ENCODE measurements at places on chromosomes 11 and 22.
A peak's percentile ranks its signal among the peaks of the same experiment; 100 is the strongest.

GRCh38 chr11:134580610-134580975 is 168.6 kb upstream of the B3GAT1 start:
- DNase-seq = no peak

GRCh38 chr11:91686700-91687099 is 537.9 kb upstream of the FAT3 start:
- DNase-seq = no peak

DNA sequence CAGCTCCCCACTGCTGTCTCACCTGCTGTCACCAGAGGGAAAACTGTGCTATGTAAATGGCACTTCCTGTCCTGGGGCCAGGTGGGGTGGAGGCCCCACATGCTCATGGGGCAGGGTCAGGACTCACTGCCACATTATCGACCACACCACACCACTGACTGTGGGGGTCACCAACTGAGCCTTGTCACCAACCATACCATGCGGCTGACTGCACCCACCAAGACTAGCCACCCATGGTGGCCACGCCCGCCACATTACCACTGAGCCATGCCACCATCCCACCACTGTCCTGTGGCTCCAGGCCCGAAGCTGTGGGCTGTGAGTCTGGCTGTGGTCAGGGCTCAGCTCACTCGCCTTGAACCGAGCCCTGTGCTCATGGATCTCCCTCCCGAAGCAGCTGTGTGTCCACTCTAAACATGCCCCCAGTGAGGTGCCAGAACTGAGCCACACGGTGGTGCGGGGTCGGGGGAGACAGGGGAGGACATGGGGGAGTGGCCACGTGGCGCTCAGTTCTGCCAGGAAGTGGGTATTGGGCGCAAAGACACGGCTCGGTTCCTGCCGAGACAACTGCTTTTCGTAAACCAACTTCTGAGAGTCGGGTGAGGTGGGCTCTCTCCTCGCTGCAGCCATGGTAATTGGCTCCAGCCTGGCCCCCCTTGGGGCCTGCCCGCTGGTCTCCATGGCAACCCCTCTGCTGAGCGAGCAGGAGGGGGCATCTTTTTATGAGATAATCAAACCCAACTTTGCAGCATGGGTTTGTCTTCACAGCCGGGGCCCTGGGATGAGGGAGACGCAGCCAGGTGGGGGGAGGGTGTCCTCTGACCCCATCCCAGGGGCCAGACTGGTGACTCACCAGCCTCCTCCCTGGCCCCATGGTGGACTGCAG is 23.2 kb downstream of the RTN4R start:
- no peak for DNase-seq

DNA sequence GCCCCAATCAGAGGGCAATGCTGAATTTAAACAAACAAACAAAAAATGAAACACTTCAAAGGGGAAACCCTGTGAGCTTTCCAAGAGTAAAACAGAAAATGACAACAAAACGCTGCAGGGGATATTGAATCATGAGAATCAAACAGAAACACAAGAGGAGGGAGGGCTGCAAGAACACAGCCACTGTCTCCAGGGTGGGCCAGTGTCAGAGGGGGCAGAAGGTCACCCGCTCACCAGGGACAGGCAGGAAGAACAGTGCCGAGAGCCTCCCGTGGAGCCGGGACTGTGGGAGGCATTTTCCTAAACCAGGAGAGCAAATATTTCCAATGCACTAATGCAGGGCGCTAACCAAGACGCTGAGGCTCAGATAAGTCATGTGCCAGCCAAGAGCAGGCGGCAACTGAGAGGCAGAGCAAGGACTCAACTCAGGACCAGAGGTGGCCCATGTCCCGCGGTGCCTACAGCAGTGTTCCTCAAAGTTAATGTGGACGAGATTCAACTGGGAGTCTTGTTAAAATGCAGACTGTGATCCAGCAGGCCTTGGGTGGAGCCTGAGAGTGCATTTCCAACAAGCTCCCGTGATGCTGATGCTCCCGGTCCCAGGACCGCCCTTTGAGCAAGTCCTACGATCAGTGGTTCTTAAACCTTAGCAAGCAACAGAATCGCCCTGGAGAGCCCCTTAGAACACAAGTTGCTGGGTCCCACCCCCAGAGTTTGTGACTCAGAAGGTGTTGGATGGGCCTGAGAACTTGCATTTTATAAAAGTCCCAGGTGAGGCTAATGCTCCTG is 197.2 kb downstream of the TENM4 start:
- DNase-seq = no peak

- DNase-seq = no peak
Measured at GRCh38 chr11:64627371-64627770, 36.4 kb downstream of the SLC22A12 start.

GRCh38 chr22:30948930-30949342 is 19.6 kb downstream of the MORC2 start:
- DNase-seq = no peak

DNA sequence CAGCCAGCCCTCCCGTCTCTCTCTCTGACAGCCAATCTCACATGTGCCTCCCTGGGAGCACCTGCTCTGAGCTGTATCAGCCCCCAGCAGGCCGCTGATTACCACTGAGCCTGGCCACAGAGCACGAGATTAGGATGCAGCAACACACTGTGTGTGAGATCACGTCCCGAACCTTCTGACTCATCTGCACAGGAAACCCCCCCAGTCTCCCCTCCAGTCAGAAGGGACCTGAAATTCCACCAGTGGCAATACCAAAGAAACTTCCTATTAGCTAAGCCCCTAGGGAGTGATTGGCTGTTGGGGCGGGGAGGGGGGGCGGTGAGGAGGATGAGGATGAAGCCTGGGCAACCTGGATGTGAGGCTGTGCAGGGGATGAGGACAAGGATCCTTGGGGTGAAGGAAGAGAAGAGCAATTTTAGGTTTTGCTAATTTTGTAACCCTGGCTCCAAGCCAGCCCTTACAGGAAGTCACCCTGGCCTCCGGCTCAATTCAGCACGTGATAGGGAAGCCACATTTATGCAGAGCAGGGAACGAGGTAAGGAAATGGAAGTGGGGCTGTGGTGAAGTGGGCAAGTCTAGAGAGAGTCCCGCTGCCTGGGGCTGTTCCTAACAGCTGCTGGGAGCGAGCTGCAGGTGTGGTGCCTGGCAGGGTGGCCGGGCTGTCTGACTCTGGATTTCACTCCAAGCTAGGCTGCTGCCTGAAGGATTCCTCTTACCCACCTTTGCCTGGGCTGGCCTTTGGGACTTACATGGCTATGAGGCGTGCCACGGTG is 1.9 kb downstream of the SLC43A3 start:
- peak; percentile 86 for DNase-seq

GRCh38 chr22:44711690-44712555 is 9.9 kb downstream of the PRR5 start:
- no peak for DNase-seq

GRCh38 chr11:103924166-103925013 is 112.0 kb upstream of the DDI1 start:
- no peak for DNase-seq

GRCh38 chr11:121448431-121448941 is 3.6 kb upstream of the SORL1 start:
- no peak for DNase-seq

GRCh38 chr11:32006799-32007388 is 84.0 kb upstream of the RCN1 start:
- peak; percentile 41 for DNase-seq

DNA sequence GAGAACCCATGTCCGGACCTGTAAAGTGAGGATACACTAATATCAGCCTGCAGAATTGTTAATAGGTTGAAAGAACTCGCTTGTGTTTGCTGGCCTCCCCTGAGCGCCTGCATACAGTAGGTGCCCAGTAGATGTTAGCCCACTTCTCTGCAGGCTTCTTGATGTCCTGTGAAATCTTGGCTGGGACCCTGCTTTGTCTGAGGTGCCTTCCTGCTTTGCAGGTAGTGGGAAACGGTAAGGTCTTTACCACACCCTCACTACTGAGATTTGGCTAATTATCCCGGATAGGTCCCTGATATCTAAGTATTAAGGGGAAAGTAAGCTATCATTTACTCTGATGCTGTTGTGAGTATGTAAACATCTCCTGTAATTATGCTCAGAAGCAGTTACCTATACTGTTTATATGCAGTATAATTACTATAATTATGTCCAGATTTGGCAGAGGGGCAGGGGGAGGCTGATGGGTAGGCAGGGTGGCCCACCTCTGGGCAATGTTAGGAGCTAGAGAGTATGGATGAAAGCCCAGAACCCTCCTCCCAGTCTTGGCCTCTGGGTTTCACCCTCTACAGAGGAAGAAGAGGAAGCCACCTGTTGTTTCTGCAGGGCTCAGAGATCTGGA is 1.2 kb upstream of the ARRB1 start:
- DNase-seq = no peak

GRCh38 chr11:116563028-116563711 is 209.6 kb downstream of the BUD13 start:
- peak; percentile 25 for DNase-seq

DNA sequence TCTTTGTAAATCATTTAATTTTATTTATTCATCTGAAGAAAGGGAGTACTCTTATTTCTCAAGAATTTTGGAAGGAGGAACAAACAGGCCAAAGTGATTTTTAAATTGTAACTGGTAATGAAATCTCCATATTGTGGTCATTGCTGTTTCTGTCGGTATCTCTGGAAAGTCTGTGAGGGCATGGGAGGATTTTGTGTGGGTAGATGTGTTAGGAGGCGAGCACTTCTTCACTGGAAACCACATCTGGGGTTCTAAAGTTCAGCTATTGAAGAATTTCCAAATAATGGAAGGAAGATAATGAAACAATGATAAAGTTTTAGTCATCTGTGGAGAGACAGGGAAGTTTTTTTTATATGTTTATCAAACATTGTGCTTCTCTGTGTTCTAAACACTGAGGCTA is 6.6 kb downstream of the TRIM34 start:
- no peak for DNase-seq

DNA sequence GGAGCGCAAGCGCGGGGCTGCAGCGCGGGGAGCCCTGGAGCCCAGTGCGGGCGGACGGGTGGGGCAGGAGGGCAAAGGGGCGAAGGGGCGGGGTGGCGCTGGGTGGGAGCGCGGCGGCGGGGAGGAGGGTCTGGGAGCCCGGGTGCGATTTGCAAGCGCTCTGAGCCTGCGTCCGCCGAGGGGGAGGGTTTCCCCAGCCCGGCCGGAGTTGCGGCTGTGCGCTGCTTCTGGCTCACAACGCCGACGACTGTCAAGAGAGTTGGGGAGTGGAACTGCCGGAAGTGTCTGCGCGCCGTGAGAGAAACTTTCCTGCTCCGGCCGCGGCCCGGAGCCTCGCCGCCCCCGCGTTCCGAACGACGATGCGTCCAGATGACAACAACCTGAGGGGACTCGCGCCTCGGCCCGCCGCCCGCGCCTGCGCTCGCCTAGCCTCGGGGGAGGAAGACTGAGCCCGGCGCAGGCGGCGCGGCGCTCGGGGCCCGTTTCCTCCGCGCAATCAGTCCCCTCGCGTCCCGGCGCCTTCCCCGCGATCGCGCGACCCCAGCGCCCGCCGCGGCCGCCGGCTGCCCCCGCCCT is at the start of gene ARHGAP42:
Gene ARHGAP42 (plus strand): TSS at position 235 of the 576 bp plus-strand sequence. CDS start 391 bp downstream, outside the sequence.
- peak; percentile 72 for DNase-seq

GRCh38 chr11:18771266-18772035 is 20.1 kb downstream of the PTPN5 start:
- no peak for DNase-seq

DNA sequence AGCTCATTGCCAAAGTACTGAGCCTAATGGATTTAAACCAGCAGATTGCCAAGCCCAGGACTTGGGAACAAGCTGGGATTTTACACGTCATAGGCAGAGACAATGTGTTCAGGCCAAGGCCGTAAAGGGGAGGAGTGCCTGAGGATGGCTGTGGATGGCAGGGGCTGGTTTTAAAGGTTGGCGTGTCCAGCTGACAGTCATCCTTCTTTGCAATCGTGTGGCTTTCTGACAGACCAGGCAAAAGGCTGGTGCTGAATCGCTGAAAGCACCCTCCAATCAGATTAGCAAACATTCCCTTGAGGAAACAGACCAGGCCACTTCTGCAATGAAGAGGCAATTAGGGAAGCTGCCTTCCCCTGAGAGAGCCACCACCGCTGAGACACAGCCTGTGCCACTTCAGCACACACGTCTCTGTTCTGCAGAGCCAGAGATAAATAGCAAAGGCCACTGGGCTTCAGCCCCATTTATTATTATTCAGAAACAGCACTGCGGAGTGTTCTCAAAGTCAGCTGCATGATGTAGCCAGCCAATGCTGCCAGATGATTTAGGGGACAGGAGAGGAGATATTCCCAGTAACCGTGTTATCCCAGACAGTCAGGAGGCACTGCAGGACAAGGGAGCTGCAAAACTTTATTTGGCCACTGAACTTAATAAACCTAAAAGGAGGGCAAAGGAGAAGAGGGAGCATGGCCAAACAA is 54.2 kb upstream of the CSNK2A3 start:
- no peak for DNase-seq

- DNase-seq = no peak
Measured at GRCh38 chr11:75073459-75074190, 23.1 kb downstream of the OR2AT4 start.

DNA sequence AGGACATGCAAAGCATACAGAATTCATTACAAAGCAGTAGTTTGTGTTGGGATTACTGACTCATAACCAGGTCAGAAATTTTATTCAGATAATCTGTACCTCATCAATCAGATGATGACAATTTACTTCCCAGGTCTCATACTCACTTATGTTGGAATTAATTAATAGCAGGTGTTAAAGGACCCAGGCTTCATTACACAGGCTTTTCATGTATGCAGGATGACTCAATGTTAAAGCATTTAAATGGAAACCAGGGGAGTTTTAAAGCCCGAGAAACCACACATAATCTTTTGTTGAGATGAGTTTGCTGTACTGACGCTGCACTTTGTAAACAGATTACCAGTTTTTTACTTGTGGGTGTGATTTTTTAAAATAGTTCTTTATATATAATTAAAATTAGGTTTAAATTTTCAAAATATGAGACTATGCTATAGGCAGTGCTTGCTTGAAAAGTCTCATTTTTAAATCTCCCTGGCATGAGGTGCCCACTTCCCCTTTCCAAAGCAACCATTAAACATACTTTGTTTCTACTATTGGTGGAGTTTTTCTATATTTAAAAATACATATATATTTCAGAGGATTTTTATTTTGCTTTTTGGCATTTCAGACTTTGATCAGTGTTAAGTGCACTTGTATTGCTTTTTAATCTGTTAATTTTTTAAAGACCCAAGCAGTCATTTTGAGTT is 41.0 kb downstream of the CEP57 start:
- DNase-seq = peak; percentile 7

DNA sequence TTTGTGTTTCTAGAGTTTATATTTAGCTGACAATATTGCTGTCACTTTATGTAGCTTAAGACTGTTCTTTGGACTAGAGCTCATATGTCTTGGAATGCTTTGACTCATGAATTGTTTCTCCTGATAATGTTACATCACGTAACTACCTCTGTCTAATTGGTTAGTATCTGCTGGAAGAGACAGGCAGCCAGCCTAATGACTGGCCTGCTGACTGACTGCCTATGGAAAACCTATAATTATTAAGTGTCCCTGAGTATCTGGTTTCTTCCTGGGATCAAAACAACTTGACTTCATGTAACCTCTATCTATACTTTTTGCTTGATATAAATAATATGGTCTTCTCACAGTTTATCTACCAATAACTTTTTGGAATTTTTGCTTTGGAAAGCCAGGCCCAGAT is 9.4 kb downstream of the SOX6 start:
- DNase-seq = no peak

GRCh38 chr11:134330611-134331353 is 1.0 kb upstream of the GLB1L2 start:
- no peak for DNase-seq

- DNase-seq = no peak
Measured at GRCh38 chr11:70030412-70030811, 47.7 kb upstream of the ANO1 start.
